ENCODE measurements at places on chromosomes 11 and 22.

GRCh38 chr22:36301384-36301828 lies 48.5 kb downstream of the APOL1 start:
- peak; percentile 67 for DNase-seq

DNA sequence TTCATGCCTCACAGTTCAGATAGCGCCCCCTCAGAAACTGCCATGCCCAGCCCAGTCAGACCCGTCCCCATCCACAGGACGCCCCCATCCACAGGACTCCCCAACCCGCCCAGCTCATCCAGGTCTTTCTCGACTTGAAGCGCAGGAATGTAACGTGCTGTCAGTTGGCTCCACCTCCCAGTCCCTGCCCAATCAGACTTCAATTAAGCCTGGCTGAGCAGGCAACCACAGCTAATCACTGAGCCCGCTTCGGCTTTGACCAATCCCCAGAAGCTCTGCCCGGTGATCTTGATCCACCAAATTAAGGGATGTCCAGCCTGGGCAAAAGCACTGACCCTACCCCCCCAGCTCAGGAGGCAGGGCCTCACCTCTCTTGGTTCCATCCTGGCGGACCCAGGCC lies 10.5 kb upstream of the MFNG start:
- DNase-seq: peak; percentile 22

DNA sequence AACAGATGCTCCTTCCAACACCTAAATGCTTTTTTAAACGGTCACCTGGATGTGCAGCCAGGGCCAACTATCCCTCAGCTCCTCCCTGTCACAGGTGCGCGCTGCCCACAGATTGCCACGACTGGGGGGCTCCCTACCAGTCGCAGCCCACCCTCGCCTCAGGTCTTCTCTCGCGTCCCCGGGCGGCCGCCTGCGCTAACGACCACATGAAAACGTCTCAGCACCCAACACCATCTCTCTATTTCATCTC lies 469 bp downstream of the ZBED5 start:
- DNase-seq: no peak

DNA sequence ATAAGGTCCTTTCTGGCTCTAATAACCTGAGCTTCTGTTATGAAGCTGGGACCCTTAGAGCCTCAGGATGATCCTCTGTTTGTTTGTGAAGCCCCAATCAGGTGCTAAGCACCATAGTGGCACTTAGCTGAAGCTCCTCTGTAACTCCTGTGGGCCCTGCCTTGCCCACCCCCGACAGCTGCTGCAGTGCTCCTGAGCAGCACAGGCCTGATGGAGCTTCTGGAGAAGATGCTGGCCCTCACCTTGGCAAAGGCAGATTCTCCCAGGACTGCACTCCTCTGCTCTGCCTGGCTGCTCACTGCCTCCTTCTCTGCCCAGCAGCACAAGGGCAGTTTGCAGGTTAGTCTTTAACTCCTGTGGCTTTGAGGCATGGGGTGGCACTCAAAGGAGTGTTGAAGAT lies 19.0 kb upstream of the CCDC134 start:
- no peak for DNase-seq

DNA sequence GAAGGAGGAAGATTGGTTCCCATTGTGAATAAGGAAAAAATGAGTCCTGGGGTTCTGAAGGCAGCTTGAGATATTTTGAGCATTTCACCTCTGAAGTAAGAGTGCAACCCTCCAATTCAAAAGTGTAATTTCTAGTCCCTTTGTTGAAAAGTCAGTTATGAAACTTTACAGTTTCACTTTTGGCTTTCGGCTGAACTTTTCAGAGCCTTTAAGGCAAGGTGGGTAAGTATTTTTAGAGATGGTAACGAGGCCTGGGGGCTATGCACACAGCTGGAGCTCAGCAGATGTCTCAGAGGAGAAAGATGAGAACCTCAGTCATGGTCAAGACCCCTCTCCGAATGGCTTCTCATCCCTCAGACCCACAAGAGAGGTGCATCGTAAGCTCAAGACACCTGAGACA lies 267.6 kb downstream of the KIRREL3 start:
- no peak for DNase-seq

DNA sequence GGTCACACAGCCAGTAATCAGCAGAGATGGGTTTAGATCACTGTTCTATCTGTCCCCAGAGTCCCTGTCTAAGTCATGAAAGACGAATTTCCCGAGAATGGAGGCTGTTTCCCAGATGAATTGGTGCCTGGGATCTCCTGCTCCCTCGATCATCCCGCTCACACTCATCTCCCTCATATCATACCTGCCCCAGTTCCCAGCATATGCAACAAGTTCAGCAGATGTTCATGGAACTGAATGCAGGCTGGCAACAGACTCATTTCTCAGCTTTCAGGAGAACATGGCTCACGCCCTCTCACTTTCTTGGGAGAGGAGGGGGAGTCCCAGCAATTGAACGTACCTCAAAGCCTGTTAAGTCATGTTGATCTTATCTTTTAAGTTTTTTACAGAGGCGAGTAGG lies 22.1 kb downstream of the CD6 start:
- no peak for DNase-seq

GRCh38 chr11:128496249-128496648 lies 91.1 kb downstream of the ETS1 start:
- DNase-seq: no peak
